Lung (tissue), 17 donors: ENCODE measurements at places on chromosomes 5 and 9. TPM values are rescaled to one million over a fixed set of nuclear protein-coding genes. Genes with fewer than 3 reads are reported as not detected.

Gene PCSK5
- 21.0 TPM for total RNA-seq

DNA sequence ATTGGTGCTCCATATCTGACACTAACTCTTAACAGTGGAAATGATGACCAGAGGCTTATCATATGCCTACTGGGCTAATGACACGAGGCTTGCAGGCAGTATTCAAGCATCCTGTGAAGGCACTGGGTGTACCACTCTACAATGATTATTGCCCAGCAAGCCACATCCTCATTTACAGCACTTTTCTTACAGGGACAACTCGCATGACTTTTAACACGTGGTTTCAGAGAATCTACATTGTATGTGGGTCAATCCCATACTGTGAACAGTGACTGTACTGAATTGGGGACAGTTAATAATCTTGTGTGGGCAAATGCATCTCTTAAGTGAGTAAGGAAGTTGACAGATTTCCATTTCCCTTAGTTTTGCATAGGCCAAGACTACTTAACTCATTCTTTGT, 260.0 kb downstream of the TRPM3 start:
- H3K27ac ChIP-seq = no peak overlapping the region
- no peaks in the 10 kb centered on the region for H3K4me1 ChIP-seq

DNA sequence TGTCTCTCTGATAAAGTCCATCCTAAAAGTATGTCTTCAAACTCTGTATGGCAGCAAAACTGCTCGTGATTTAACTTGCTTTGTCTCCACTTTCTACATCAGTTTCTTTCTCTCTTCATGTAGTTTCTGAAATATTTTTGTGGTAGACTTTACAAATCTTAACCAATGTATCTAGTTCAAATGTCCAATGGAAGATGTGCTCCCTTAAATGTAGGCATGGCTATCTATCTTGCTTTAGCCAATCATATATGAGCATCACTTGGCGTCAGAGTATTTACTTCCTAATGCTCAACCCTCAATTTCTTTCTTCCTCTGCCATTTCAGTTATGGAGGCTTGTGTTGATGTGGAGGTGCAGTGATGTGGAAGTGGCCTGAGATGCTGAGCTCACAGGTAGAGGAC, 206.1 kb upstream of the ZNF608 start:
- no peak overlapping the region for H3K4me3 ChIP-seq
- H3K36me3 ChIP-seq = no peaks in the 10 kb centered on the region
- H3K4me1 ChIP-seq = peaks cover 7% of the 10 kb centered on the region
- no peak for DNase-seq
- H3K27me3 ChIP-seq = no peaks in the 10 kb centered on the region

Gene GFPT2
- 19.7 TPM for total RNA-seq

GRCh38 chr5:137072361-137073115, 426.6 kb downstream of the SPOCK1 start:
- no peaks in the 10 kb centered on the region for H3K36me3 ChIP-seq
- no peaks in the 10 kb centered on the region for H3K27me3 ChIP-seq
- no peak overlapping the region for H3K4me3 ChIP-seq
- peak overlapping the region; percentile 49 for H3K27ac ChIP-seq
- peak; percentile 27 for DNase-seq

Gene SH3RF2
- total RNA-seq = 1.3 TPM

- no peaks in the 10 kb centered on the region for H3K27me3 ChIP-seq
- H3K4me3 ChIP-seq = no peak overlapping the region
- no peaks in the 10 kb centered on the region for H3K36me3 ChIP-seq
- peaks cover 21% of the 10 kb centered on the region for H3K4me1 ChIP-seq
Measured at GRCh38 chr5:142979636-142980035, 209.5 kb downstream of the ARHGAP26 start.

- DNase-seq = no peak
- no peaks in the 10 kb centered on the region for H3K27me3 ChIP-seq
- H3K27ac ChIP-seq = no peak overlapping the region
- H3K4me3 ChIP-seq = no peak overlapping the region
- H3K4me1 ChIP-seq = no peaks in the 10 kb centered on the region
Measured at GRCh38 chr9:27633764-27634163, 60.5 kb upstream of the C9orf72 start.

Gene PCSK1
- total RNA-seq = 3.3 TPM

DNA sequence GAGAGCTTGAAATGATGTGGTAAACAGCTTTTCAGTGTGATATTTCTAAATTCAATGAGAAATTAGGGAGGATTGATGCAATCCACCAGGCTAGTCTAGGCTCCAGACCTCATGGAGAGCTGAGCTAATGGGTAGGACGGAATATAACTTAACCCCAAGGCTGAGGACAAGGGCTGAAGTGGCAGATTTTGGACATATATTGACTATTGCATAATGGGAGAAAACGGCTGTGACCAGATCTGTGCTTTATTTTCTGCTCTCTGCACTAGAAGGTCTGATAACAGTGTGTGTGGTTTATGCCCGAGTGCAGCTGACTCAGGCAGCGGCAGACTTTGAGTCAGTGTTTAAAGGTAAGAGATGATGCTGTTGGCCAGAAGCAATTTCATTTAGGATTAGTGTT, 70.6 kb downstream of the ACTBL2 start:
- H3K27ac ChIP-seq = no peak overlapping the region
- H3K36me3 ChIP-seq = no peaks in the 10 kb centered on the region
- H3K27me3 ChIP-seq = no peaks in the 10 kb centered on the region
- no peak overlapping the region for H3K4me3 ChIP-seq
- no peaks in the 10 kb centered on the region for H3K4me1 ChIP-seq

- H3K27ac ChIP-seq = no peak overlapping the region
- H3K27me3 ChIP-seq = no peaks in the 10 kb centered on the region
- no peaks in the 10 kb centered on the region for H3K36me3 ChIP-seq
- H3K4me1 ChIP-seq = peaks cover 4% of the 10 kb centered on the region
- H3K4me3 ChIP-seq = no peak overlapping the region
Measured at GRCh38 chr5:96329289-96329688, 103.8 kb downstream of the PCSK1 start.

Gene DMRT3
- not detected for total RNA-seq

DNA sequence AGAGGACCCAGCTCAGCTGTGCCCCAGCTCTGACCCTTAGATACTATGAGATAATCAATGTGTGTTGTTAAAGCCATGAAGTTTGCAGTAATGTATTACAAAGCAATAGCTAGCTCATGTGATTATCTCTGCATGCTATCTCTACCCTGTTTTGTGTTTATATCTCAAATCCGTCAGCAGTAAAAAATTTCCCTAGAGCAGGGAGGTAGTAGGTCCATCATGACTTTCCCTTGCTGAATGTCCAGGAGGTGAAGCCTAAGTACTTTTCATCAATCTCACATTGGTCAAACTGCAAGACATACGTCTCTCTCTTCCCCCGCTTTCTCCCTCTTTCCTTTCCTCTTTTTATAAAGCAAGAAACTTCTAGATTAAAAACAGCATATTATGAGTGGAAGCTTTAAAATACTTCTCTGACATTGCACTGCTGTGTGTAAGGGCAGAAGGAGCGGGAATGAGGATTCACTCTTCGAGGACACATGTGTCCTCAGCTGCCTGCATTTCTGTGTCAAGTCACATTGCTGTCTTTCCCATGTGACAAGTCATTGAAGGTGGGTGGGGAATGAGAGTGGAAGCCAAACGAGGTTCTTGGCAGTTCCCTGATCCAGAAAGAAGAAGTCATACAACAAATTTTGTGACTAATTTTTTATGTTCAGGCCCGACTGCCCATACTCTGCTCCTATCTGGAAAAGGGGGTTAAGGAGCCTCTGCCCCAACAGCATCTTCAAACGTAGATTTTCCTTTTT, 93.1 kb upstream of the RETREG1 start:
- H3K4me3 ChIP-seq = no peak overlapping the region
- no peak overlapping the region for H3K27ac ChIP-seq
- H3K36me3 ChIP-seq = peaks cover 13% of the 10 kb centered on the region

- H3K27ac ChIP-seq = no peak overlapping the region
- DNase-seq = peak; percentile 75
- no peak overlapping the region for H3K4me3 ChIP-seq
- H3K36me3 ChIP-seq = no peaks in the 10 kb centered on the region
- H3K4me1 ChIP-seq = no peaks in the 10 kb centered on the region
Measured at GRCh38 chr5:13987843-13988464, 43.5 kb upstream of the DNAH5 start.

Gene PCDHGC3
- 63.9 TPM for total RNA-seq

- no peak for DNase-seq
- H3K27me3 ChIP-seq = no peaks in the 10 kb centered on the region
- peaks cover 4% of the 10 kb centered on the region for H3K4me1 ChIP-seq
- no peak overlapping the region for H3K27ac ChIP-seq
- H3K4me3 ChIP-seq = no peak overlapping the region
- H3K36me3 ChIP-seq = no peaks in the 10 kb centered on the region
Measured at GRCh38 chr9:130209422-130209821, 37.2 kb downstream of the NCS1 start.

DNA sequence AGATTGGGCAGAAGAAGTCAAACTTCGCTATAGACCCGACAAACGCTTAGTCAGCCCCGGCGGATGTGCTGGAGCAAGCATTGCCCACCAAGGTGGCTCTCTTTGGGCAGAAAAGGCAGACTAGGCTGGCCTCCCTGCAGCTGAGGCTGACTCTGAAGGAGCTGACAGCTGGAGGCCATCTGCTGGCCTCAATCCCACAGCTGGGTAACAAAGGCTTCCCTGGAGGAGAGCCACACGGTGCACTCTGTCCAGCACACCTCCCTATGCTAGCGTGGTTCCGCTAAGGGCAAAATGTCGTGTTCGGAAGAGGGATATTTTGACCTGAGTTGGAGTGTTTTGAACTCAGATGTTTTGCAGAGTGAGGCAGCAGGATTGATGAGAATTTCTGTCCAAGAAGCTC, 103.5 kb upstream of the PTCH1 start:
- no peak overlapping the region for H3K4me3 ChIP-seq
- no peaks in the 10 kb centered on the region for H3K27me3 ChIP-seq
- no peaks in the 10 kb centered on the region for H3K36me3 ChIP-seq

DNA sequence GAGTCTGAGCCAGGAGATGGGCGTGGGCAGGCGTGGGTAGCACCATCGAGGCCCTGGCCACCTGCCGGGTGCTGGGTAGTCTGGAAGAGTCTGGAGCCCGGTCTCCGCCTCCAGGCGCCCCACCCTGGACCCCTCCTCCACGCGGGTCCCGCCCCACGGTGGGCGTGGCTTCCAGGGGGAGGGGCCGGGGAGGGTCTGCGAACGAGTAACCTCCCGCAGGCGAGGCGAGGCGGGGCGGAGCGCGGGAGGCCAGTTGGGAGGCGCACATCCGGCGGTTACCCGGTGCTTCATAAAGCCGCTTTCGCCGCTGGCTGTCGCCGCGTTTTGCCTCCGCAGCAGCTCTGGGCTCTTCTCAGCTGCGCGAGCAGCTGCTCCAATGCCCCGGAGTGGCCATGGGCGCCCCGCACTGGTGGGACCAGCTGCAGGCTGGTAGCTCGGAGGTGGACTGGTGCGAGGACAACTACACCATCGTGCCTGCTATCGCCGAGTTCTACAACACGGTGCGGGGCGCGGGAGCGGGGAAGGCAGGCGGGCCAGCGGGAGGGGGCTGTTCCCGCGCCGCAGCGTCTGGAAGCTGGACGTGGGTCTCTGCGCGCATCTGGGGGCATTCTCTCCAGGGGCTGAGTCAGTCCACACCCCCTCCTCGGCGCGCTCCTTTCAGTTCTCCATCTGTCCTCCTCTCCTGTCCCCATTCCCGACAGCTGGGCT, at the start of gene ACER2:
ACER2 (plus strand) TSS at position 317 of the 708 bp plus-strand sequence; CDS start at position 393, 76 bp downstream.
- H3K27me3 ChIP-seq = no peaks in the 10 kb centered on the region
- peaks cover 6% of the 10 kb centered on the region for H3K4me1 ChIP-seq
- H3K36me3 ChIP-seq = no peaks in the 10 kb centered on the region
- peak; percentile 96 for DNase-seq
- peak within 1 kb of the TSS; percentile 84 for H3K27ac ChIP-seq

DNA sequence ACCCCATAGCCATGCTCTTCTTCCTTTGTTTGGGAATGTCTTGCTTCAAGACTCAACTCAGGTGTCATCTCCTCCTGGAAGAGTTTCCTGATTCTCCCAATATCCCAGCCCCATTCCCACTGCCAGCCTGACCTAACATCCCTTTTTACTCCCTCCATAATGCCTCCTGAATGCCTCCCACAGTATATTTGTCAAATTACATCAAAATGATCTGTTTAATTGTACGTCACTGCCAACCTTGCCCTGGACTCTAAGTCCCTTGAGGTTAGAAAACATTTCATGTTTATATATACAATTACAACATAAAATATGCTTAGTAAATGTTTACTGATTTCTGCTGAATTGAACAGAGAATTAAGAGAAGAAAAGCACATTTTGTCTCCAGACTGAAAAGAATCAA, 301.6 kb upstream of the PDE4D start:
- no peak overlapping the region for H3K27ac ChIP-seq
- DNase-seq = no peak
- H3K4me3 ChIP-seq = no peak overlapping the region

GRCh38 chr9:96554801-96555566, 64.7 kb downstream of the CDC14B start:
- H3K27ac ChIP-seq = no peak overlapping the region
- no peak for DNase-seq
- peaks cover 3% of the 10 kb centered on the region for H3K36me3 ChIP-seq

DNA sequence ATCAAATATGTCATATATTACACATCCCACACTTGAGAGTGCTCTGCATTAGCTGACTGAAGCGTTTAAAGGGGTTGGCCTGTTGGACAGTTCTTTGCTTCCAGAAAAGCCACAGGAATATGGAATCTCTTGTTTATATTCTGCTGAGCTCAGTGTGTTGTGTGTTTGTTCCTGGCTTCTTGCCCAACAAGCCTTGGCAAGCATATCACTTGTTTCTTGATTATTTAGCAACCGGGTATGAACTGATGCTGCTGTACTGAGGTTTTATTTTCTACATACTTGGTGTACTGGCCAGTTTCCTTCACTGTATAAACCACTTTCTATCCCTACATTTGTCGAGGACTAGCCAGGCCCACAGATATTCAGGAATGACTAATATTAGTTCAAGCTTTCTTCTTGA, 378.9 kb downstream of the KCTD16 start:
- H3K4me3 ChIP-seq = no peak overlapping the region
- peaks cover 4% of the 10 kb centered on the region for H3K4me1 ChIP-seq
- H3K36me3 ChIP-seq = no peaks in the 10 kb centered on the region
- DNase-seq = peak; percentile 99
- no peaks in the 10 kb centered on the region for H3K27me3 ChIP-seq

Gene NXNL2
- total RNA-seq = 0.21 TPM

Gene CCL21
- total RNA-seq = 67.3 TPM

GRCh38 chr5:119341452-119342349, 14.1 kb upstream of the TNFAIP8 start:
- H3K27me3 ChIP-seq = no peaks in the 10 kb centered on the region
- peaks cover 15% of the 10 kb centered on the region for H3K4me1 ChIP-seq
- no peak for DNase-seq
- no peak overlapping the region for H3K27ac ChIP-seq

Gene C9orf153
- total RNA-seq = 2.7 TPM

DNA sequence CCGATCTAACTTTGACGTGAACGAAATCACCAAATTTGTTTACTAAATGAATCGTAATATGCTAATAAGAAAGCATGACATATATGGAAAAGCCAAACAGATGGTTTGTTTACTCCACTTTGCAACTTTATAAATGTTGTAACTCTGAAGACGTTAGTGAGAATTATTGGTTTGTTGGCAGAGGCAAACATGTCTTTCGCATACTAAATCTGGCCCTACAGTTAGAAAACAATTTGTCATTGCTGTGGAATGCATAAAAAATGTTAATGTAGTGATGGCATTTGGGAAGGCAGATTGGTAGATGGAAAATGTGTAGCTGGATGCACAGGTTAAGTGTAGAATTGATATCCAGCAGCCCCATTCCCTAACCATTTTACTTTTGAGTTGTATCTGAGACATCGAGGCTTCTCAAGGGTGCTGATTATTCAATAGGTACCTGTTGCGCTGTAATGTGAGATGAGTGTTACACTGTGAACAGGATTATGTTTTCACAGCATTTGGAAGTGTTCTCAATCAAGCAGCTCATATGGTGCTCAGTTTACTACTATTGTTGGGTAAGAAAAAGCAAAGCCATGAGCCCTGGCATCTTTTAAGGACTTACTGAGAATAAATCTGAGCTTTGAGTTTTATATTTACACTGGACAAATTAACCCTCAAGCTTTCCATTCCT, 444.8 kb downstream of the BNC2 start:
- H3K27ac ChIP-seq = no peak overlapping the region
- no peaks in the 10 kb centered on the region for H3K4me1 ChIP-seq
- DNase-seq = peak; percentile 52

Gene PCDHB7
- total RNA-seq = 2.8 TPM
